HT1080 (cell line): ENCODE measurements at places on chromosomes 2 and 18. TPM values are rescaled to one million over a fixed set of nuclear protein-coding genes. Genes with fewer than 3 reads are reported as not detected.

- DNase-seq = no peak
Observed at GRCh38 chr2:86793752-86794151, 3.0 kb upstream of the CD8A start.

DNA sequence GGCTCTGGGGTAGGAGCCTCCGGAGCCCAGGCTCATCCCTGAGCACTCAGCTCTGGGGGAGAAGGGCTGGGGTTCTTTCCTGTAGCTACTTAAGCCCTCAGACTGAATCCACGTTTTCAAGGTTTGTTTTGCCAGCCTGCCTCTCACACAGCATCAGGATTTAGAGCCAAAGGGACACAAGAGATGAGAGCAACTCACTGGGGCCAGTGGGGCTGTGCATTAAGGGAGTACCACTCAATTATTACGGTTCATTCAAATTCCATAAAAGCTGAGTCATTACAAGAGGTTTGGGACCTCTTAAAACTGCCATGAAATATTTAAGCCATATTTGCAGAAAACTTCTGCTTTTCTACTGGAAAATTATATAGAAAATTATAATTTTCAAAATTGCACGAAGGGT, 17.1 kb upstream of the SNED1 start:
- no peak for DNase-seq

GRCh38 chr2:65583061-65583460, 150.7 kb upstream of the SPRED2 start:
- DNase-seq = no peak

GRCh38 chr2:102081243-102081522, 61.4 kb upstream of the IL1R1 start:
- no peak for DNase-seq

MBD2 gene
- total RNA-seq = 35.6 and 45.9 TPM in 2 replicates

C2orf80 gene
- not detected in 2 replicates for total RNA-seq

BUB1 gene
- total RNA-seq = 75.4 and 89.2 TPM in 2 replicates

DSEL gene
- total RNA-seq = 4.6 and 4.9 TPM in 2 replicates
